Prostate gland (tissue), 2 donors: ENCODE measurements at places on chromosomes 1 and 21.

- DNase-seq = no peak
Measured at GRCh38 chr21:43814215-43815106, 25.1 kb downstream of the RRP1 start.

GRCh38 chr1:94357661-94358060 lies 60.5 kb upstream of the ABCD3 start:
- no peak for DNase-seq

DNA sequence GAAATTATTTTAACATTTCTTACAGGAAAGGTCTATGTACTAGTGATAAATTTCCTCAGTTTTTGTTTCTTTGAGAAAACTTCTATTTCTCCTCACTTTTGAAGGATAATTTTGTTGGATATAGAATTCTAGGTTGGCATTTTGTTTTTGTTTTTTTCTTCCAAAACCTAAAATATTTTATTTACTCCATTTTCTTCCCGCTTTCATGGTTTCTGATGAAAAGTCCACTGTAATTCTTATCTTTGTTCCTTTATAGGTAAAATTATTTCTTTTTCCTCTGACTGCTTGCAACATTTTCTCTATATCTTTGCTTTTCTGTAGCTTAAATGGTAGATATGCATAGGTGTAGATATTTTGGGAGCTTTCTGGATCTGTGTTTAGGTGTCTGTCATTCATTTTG lies 153.9 kb upstream of the DSCAM start:
- DNase-seq = no peak

GRCh38 chr1:117905019-117905418 lies 24.4 kb downstream of the GDAP2 start:
- no peak for DNase-seq

GRCh38 chr1:200364831-200365230 lies 45.0 kb downstream of the ZNF281 start:
- DNase-seq = no peak
